ENCODE measurements at places on chromosomes 1 and 21.

DNA sequence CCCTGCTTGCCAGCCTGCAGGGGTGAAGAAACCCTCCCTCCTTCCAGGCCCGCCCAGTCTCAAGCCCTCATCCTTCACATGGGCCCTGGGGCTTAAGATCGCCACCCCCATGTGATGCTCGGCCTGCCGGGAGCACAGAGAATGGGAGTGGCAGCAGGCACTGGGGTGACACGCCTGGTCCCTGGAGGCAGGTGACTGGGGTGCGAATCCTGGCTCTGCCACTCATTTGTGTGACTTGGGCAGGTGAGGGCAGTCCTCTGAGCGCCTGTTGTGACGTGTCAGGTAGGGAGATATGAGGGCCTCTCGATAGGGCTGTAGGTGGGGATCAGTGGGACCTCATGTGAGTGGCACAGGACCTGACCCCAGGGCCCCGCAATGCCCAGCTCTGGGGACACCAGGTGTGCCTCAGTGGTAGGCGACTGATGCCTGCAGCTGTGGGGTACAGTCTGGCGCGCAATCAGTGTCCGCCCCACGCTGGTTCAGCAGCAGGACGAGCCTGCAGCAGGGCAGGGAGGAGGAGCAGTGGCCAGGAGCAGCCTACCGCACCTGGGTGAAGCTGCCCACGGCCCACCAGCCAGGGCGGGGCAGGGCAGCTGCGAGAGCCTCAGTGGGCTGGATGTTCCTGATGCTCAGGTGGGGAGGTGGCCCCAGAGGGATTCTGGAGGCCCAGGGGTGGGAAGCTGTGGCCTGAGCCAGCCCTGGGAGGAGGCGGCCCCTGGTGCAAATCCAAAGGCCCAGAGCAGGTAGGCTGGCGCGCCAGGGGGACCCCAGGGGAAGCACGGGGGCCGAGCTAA, 6.2 kb downstream of the SH2D5 start:
- DNase-seq = no peak

GRCh38 chr1:183032122-183032921, 9.1 kb downstream of the LAMC1 start:
- DNase-seq = no peak

DNA sequence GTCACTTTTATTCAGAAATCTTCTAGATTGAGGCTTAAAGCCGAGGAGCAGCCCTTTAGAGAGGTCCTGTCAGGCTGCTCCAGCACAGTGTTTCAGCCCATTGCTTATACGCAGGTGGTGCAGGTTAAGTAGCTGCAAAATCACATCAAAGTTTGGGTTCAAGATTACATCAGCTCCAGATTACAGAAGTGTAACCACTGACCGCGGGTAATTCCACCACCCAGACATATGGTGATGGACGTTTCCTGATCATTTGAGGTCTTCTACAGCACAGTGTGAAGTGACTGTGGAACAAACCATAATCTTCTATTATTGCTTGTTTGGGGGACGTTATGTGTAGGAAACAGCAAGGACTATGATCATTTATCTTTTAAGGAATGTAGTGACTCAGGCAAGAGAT, 11.8 kb downstream of the C1orf115 start:
- no peak for DNase-seq

- no peak for DNase-seq
These were observed 95.2 kb downstream of the ITPKB start for GRCh38 chr1:226643611-226644540.

GRCh38 chr1:147630022-147630421, 40.3 kb downstream of the ACP6 start:
- DNase-seq = no peak

GRCh38 chr1:227583354-227583753, 20.0 kb downstream of the ZNF678 start:
- DNase-seq = no peak

- DNase-seq = no peak
These were observed 53.6 kb downstream of the PEX14 start for GRCh38 chr1:10528066-10529014.

- DNase-seq = no peak
These were observed 96.3 kb downstream of the BCAR3 start for GRCh38 chr1:93585059-93585966.

DNA sequence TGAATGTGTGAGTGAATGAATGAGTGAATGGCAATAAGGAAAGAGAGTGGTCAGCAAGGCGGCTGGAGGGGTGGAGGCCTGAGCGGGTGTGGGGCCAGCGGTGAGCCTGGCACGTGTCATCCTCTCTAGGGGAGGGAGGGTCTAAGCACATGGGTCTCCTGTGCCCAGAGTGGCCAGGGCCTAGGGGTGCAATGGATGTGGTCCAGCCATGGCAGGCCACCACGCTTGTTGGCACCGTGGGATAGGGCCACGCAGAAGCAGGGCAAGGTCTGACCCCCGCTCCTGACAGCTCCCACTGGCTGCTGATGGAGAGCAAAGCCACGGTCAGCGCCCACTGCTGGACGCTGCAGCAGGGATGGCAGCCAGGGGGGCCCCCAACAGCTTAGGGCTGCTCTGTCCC, 19.5 kb upstream of the SPSB1 start:
- DNase-seq = no peak

DNA sequence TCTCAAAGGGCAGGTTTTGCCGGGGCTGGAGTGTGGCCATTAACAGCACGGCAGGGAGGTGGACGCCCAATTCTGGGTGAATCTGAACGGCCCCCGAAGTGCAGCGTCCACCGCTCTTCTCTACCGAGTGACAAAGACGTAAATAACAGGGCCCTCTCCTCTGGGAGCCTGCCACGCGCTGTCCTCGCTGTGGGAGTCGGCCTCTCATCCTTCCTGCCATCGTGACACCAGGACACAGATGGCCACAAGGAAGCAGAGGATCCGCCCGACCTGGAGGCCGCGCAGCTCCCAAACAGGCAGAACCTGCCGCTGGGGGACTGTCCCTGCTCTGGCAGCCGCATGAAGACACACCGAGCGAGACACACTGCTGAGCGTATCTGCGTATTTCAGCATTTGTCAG, 12.1 kb upstream of the CDK11B start:
- DNase-seq = no peak

- DNase-seq = no peak
These were observed 38.0 kb downstream of the ADARB1 start for GRCh38 chr21:45112371-45112770.

DNA sequence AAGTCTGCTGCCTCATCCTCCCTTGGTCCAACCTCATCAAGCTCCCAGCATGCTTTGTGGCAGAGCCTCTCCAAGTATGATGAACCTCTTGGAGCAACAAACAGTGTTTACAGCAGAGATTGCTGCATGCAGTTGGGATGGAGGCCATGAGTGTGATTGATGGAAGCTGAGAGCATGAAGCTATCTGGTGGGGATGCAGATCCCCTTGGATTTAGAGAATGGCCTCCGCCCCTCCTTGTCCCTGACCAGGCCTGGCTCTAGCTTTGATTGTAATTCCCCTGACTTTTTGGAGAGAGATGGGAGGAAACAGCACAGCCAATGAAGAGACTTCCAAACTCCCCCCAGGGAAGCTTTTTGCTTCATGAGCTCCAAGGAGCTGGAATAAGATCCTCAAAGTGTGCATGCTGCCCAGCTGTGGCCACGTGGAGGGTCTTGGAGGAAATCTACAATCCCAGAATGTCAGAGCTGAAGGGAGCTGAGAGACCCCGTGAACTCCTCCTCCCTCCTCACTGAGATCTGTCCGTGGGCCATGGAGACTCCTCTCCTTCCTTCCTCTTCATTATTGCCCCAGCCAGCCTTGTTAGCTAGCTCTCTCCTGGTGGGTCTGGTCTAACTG, 165.3 kb upstream of the USP24 start:
- DNase-seq = no peak

- no peak for DNase-seq
These were observed 42.0 kb upstream of the LDLRAP1 start for GRCh38 chr1:25501235-25502058.

DNA sequence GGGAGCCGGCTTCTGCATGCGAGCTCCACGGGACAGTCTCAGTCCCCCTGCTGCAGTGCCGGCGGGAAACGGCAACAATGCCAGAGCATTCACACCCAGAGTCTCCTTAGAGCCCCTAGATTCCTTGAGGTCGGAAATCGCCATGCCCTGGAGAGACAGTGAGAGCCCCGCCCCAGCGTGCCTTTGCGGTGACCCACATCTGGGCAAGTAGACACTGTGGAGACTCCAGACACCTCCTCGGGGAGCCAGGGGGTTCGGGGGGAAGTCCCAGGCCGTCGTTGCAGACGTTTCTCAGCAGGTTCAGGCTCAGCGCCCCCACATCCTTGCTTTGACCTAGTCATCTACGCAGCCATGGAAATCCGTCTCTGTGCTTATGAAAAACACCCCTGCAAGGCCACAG, 81.3 kb upstream of the ARHGEF16 start:
- DNase-seq = no peak

GRCh38 chr1:116880917-116881316, 28.8 kb upstream of the PTGFRN start:
- DNase-seq = no peak

GRCh38 chr1:116166011-116166571, 54.9 kb downstream of the MAB21L3 start:
- DNase-seq = no peak

All from activated gamma-delta T cell (primary cell).